ENCODE measurements at places on chromosomes 11 and 22.

DNA sequence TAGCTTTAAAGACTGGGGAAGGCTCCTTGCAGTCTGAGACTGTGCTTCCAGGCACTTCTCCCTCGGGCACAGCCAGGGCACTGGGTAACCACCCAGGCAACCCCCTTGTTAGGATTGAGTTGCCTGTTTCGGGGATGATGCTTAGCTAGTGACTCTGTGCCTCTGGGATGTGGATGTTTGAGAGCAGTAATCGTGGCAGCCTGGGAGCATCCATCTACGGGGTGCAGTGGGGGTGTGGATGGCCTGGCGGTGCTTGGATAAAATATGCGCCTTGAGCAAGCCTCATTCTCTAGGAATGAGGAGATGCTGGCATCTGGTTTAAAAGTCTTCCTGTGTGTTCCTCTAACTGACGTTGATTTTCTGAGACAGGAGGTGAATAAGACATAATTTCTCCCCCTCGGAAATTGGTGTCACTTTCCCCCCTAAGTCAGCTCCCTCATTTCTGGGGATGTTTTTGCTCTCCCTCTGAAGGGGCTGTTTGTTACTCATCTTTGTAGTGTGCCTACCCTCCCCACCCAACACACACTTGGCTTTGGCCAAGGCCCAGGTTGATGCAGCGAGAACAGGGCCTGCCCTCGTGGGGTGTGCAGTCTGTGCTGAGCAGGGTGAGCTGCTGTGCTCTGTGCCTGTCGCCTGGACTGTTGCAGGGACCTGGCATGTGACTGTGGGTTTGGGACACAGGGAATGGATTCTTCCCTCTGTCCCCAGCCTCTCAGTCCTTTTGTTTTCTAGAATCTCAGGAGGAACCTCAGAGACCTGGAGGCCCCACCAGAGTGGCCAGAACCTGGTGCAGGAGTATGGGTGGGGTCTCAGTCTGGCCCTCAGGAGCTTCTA, 2.0 kb downstream of the GNAZ start:
- no peak for DNase-seq

GRCh38 chr11:88179971-88180629, 4.9 kb upstream of the RAB38 start:
- DNase-seq: no peak

GRCh38 chr11:77402218-77402556, 71.7 kb downstream of the PAK1 start:
- DNase-seq: no peak

DNA sequence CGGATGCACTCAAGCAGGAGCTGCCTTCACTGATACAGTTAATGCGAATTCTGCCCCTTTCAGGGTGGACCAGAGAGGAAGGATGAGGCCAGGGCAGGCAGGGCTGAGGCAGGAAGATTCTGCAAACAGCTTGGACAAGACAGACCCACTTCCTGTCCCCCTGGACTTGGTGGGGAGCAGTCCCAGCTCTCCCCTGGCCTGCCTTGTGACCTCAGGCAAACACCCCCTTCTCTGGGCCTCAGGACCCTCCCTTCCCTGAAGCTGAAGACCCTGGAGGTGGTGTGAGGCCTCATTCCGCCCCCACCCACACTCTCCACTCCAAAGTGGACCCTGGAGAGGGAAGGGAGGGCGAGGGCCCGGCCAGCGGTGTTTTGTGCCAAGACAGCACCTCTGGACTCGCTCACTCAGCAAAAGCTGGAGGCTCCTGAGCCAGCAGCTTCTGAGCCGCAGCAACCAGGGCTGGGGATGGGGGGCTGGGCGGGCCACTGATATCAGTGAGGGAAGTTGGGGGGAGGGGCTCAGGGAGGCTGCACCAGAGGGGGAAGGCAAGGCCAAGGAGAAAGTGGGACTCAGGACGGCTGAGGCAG, 8.5 kb downstream of the RAB3IL1 start:
- DNase-seq: no peak

GRCh38 chr11:104043678-104044239, 7.3 kb downstream of the DDI1 start:
- DNase-seq: no peak

GRCh38 chr11:70834277-70834940, 418.0 kb downstream of the SHANK2 start:
- no peak for DNase-seq

DNA sequence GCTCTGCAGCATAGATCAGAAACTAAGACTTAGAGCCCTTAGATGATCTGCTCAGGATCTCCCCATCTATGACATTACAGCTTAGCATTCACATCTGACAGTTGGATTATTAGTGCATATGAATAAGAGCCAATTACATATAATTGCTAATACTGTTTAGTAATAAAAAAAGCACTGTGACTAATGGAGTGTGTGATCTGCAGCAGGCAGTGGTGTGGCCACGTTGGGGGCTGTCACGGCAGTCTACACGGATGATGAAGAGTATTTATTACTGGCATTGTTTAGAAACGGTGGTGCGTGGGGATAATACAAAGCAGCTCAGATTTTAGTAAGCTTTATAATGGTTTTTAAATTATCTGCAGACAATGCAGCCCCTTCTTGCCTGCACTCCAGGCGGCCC, 93.5 kb upstream of the TIMP3 start:
- DNase-seq: no peak

DNA sequence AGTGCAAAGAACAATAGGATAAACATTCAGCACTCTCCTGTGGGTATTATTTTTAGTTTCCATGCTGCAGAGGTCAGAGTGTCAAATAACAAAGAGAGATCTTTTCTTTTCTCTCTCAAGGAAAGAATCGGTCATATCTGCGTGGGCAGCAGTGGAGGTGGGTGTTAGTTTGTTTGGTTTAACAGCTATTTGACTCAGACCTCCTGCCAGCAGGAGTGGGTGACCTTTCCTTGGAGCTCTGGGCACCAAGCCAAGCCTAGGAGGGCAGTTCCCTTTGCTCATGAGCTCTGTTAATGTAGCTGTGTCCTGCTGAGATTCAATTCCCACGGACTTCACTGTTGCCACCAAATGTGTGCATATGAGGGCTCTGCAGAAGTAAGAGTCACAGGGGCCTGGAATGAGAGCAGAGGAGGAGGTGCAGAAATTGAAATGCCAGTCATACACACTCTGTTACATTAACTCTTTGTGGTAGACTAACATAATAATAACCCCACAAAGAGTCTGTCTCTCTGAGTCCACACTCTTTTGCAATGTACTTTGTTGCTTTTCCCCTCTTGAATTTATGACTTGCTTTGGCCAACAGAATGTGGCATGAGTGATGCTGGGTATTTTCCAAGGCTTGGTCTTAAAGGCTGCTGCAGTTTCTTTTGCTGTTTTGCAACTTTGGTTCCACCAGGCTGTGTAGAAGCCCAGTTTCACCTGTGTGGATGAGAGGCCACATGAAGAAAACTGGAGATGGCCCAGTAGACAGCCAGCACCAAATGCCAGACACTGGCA, 76.0 kb upstream of the GRK3 start:
- DNase-seq: no peak

DNA sequence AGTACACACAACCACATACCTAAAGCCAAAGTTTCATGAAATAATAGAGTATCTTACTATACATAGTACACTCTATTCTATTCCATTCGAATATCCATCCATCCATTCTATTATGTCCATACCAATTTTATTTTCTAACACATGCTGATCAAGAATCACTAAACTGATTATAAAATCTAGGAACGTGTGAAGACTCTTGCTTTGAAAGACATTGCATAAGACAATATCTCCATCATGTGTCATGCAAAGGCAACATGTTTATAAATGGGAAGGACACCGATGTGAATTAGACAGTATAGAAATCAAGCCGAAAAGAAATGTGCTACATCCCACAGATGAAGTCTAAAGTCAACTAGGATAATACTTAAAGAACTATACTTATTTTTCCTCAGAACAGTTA, 1561.5 kb upstream of the TENM4 start:
- DNase-seq: no peak

GRCh38 chr11:108206171-108206570, 16.3 kb downstream of the NPAT start:
- no peak for DNase-seq

- DNase-seq: no peak
Measured at GRCh38 chr11:68962527-68963250, 18.1 kb downstream of the MRGPRD start.

GRCh38 chr11:34970480-34970879, 54.1 kb downstream of the PDHX start:
- DNase-seq: no peak

DNA sequence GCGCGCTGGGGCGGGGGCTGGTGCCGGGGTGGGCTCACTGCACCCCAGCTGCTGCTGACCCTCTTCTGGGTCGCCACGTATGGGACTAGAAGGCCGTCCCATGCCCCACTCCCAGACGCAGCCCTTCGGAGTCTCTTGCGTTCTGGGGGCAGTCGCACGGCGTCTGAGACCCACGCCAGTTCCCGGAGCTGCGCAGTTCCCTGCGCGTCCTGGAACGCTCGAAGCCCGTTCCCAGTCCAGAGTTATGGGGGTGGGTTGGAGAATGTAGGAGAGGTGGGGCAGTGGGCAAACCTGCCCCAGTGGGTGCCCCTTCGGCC, 375 bp downstream of the LAYN start:
- DNase-seq: no peak

All from hippocampal formation (tissue), 2 donors.